NCI-H187 treated with DMSO at 0.1 percent for 48 hours (cell line): ENCODE measurements at places on chromosomes 11 and 22.

- no peak for DNase-seq
Measured at GRCh38 chr11:118401880-118402590, 629 bp downstream of the ATP5MG start.

DNA sequence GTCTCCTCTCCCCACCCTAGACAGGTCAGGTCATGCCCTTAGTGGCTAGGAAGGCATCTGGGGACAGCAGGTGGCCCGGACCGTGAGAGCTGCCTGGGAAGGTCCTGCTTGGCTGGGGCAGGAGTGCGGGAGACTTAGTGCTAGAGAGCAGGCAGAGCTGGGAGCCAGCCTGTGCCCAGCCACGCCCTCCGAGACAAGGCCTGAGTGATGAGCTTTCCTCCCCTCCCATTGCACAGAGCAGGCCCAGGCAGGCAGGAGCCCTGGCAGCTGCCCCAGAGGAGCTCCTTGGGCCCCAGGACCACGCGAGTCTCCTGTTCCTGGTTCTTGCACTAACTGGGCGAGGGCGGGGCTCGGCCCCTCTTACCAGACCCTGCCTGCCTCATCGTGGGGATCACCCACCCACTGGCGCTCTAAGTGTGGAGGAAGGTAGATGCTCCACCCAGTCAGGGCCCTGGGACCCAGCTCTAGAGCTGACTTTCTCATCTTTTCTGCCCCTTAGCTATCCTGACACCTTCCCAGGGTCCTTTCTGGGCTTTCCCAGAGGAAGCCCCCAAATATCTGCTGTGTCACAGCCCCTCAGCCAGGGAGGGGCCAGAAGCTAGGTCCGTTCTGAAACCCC lies 44.9 kb downstream of the MACROD1 start:
- peak; percentile 54 for DNase-seq

DNA sequence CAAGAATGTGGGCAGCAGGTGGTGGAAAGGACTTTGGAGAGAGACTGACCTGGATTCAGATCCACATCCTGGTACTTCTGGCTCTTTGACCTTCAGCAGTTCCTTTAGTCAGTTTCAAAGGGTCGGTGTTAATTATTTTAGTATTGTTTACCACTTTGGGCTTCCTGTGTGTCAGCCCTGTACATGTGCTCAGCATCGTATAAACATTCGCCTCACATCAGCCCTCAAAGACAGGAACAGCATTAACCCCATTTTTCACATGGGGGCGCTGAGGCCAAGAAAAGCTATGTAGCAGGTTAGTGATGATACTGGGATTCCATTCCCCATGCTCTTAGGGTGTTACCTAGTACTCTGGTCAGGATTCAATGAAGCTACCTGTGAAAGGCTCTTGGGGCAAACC lies 72.1 kb upstream of the YWHAH start:
- DNase-seq, result no peak

GRCh38 chr22:46758867-46759290 lies 3.6 kb upstream of the TBC1D22A start:
- DNase-seq, result no peak

- no peak for DNase-seq
Measured at GRCh38 chr11:125433454-125434121, 62.5 kb downstream of the FEZ1 start.

DNA sequence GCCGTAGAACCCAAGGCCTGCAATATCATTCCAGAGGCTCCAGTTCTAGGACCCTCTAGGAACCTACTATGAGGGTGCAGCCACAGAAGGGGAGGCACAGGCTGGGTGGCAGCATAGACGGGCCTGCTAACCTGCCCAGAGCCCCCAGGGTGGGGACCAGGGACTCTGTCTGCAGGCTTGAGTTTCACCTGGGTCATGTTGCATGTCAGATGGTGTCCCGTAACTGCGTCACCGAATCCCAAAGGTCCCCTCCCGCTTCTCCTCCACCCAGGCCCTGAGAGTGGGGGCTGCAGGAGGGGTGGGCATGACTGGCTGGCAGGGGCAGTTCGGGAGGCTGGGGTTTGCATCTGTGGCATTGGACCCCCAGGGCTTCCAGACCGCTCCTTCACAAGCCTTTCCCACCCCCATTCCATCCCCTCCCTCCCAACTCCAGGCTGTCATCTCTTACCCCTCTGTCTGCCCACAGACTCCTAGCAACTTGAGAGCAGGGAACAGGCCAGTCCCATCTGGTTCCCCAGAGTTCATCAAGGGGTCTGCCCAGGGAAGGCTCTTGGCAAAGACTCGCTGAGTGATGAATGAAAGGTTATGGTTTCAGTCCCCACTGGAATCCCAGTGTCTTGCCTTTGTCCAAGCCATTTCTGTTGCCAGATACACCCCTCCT lies 16.3 kb downstream of the MYO7A start:
- no peak for DNase-seq

- no peak for DNase-seq
Measured at GRCh38 chr11:133501643-133502539, 30.4 kb downstream of the OPCML start.

DNA sequence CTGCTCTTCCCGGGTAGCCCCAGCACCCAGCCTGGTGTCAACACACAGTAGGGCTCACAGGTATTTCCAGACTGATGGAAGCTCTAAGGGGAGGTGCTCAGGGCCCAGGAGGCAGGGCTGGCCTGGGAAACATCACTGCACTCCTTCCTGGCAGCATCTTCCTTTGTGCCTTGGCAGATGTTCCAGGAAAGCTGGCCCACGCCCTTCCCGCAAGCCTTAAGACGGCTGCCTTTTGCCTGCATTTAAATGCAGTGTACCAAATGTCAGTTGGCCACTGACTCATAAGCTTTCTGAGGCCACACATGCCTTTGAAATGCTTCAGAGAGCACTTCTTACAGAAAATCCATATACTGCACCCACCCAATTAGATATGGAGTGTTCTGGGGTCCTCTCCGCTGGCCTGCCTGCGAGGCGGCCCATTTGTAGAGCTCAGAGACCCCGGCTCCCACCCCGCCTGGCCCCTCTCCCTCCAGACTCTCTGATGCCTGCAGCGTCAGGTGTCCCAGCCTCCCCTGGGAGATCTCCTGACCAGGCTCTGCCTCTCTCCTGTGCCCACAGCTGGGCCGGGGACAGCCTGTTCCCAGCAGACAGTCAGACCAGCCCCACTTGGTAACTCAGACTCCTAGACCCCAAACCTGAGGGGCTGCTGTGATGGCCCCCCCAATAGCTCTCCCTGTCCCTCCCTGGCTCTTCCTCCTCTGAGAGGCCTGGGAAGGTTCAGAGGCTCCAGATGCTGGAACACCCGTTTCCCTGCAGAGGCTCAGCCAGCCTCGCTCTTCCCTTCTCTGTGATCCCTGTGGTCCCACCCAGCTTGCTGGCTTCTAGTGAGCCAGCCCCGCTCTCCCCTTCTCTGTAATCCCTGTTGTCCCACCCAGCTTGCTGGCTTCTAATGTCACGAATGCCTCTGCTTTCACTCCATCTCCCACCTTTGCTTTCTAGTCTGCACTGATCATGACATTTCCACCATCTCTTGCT lies 47.6 kb upstream of the THY1 start:
- DNase-seq, result no peak
